Activated CD4-positive, alpha-beta T cell treated with anti-CD3 and anti-CD28 coated beads, Interleukin-2, amount 50 U/mL, for 16 hours (primary cell): ENCODE measurements at places on chromosomes 11 and 22.

DNA sequence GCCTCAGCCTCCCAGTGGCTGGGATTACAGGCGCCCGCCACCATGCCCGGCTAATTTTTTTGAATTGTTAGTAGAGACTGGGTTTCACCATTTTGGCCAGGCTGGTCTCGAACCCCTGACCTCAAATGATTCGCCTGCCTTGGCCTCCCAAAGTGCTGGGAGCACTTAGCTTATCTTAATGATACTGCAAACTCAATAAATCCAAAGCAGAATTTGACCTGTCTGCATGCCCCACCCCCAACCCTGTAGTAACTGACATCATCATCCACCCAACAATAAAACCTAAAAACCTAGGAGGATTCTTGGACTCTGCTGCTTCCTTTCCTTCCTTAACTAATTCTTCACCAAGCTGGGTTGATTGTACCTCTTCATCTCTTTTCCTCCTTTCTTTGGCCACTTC lies 6.3 kb upstream of the ADSL start:
- no peak for DNase-seq

DNA sequence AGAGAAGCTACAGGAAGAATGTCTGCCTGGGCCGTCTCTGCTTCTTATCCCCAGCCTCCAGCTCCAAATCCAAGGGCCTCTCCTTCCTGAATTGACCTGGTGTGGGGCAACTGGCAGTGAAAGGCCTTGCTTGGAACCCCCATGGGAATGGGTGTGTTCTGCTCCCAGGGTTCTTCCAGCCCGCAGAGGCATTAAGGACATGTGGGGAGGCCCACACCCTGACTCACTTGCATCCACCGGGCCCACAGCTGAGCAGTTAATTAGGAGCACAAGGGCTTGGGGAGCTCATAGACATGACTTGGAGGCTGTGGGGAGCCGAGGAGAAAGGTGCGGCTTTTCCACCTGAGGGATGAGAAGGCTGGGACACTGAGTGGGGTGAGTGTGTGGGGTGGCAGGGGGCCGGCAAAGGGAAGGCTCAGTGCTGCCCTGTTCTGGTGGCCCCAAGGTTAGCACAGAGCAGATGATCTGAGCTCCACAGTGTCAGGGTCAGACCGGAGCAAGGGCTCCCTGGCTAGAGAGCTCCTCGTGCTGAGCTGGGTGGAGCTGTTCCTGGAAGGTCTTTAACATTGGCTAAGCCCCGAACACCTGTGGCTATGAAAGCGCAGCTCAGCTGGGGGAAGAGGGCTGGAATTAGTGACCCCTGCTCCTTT lies 64.5 kb upstream of the NECTIN1 start:
- DNase-seq = no peak

- no peak for DNase-seq
Observed at GRCh38 chr11:27718863-27719545, 18.7 kb upstream of the BDNF start.

DNA sequence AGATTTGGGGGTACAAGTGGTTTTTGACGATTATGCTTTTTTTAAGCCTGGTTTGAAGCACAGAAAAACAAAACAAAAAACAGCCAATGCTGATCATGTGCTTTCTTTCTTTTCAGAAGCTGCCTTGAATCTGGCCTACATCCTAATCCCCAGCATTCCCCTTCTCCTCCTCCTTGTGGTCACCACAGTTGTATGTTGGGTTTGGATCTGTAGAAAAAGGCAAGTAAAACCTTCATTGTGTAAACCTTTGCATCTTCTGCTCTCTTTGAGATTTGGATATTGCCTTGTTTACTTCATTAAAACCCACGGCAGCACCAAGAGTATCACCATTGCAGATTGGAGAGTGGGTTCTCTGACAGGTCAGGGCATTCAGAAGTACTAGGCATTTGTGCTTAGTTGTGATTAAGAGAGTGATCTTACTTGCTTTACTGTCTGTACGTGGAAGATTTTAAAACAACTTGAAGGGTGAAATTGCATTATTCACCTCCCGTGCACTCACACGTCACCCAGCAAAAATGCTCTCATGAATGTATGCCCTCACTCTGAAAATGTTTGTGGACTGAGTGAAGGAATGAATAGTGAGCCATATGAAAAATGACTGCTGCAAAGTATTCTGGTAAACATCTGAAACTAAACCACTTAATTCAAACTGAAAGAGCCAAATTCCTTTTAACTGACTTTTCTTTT lies 17.0 kb downstream of the LAYN start:
- no peak for DNase-seq

DNA sequence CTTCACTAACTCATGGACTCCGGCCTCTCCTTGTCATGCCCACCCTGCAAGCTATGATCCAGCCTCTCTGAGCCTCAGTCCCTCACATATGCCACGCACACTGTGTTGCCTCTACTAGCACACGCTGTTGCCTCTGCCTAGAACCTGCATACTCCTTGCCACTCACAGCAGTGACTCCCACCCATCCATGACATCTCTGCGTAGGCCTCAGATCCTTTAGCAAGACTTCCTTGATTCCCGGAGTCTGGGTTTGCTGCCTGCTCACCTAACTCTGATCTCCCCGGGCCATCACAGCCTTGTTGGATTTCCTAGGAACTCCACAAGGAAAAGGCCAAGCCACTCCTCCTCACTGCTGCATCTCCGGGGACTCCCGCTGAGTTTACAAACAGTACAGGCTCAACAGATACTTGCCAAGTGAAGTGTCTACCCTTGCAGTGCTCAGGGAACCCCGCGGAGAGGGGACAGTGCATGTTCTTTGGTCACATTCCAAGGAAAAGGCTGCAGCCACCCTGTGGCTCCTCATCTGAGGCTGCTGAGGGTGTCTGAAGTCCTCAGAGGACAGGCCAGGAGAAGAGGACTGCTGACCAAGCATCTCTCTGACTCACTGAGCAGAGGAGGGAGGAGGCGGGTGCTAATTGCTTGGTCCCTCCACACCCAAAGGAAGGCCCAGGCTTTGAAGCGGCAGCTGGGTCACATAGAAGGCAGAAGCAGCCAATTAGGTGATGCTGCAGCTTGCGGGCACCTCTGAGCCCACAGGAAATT lies 42.4 kb upstream of the NAV2 start:
- DNase-seq = no peak

- no peak for DNase-seq
Observed at GRCh38 chr22:47599753-47600152, 837.3 kb downstream of the TBC1D22A start.

GRCh38 chr11:133830931-133831907 lies 14.1 kb downstream of the SPATA19 start:
- no peak for DNase-seq

GRCh38 chr22:49325531-49326395 lies 501.9 kb downstream of the BRD1 start:
- DNase-seq = no peak
